ENCODE measurements at places on chromosomes 5 and 9. TPM values are rescaled to one million over a fixed set of nuclear protein-coding genes. Genes with fewer than 3 reads are reported as not detected.

DNA sequence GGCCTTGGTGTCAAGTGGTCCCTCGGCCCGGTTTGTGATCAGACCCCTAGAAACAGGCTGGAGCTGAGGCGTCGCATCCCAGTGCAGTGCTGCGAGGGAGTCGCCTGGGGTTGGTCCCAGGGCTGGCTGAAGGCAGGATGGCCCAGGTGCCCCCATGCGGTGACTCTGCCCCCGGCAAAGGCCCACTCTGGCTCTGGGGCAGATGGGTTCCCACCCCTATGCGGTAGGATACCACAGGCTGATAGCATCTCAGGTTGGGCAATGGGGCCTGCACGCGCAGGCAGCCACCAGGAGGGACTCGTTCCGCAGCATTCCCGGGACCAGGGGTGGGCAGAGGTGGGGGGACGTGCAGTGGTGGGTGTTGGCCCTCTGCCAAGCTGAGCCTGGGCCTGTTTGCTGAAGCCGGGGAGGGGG is 86.0 kb downstream of the RXRA start:
- DNase-seq: no peak

- DNase-seq: no peak
Measured at GRCh38 chr5:109388407-109388806, 21.4 kb downstream of the PJA2 start.

GRCh38 chr5:65334077-65334476 is 147.6 kb downstream of the ADAMTS6 start:
- no peak for DNase-seq

DNA sequence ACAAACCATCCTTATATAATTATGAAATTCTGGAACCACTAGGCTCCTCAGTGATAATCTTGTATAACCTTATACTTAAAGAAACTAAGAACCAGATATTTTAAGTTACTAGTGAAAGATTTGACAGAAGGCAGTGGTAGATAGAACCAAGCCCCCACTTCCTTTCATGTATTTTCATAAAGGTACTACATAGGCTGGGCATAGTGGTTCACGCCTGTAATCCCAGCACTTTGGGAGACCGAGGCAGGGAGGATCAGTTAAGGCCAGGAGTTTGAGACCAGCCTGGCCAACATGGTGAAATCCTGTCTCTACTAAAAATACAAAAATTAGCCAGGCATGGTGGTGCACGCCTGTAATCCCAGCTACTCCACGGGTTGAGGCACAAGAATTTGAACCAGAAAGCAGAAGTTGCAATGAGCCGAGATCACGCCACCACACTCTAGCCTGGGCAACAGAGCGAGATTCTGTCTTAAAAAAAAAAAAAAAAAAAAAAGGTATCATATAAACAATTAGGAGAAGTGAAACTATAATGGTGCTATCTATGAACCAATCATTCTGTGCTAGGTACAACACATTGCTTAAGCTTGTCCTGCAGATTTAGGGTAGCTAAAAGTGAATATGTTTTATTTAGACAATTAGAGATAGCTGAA is 27.9 kb upstream of the DTWD2 start:
- no peak for DNase-seq

- no peak for DNase-seq
Measured at GRCh38 chr9:114100536-114100935, 1.4 kb upstream of the KIF12 start.

DNA sequence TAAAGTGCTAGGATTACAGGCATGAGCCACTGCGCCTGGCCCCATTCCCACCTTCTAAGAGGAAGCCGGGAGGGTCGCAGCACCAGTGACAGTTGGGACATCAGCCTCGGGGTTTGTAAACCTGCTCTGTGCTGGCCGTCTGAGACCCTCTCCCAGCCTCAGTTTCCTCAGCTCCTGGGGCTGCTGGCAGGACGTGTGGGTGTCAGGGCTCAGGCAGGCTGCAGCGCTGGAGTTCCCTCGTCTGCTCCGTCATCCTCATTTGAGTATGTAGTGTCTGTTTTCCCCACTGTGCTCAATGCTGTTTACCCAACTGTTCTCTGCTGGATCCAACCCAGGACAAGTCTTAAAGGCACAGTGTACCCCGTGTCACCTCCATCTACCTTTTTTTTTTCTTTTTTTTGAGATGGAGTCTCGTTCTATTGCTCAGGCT is 2.0 kb upstream of the NINJ1 start:
- DNase-seq: no peak

GRCh38 chr5:63398346-63398745 is 563.9 kb downstream of the HTR1A start:
- no peak for DNase-seq

Gene AQP3
- total RNA-seq: 3.6 TPM

Gene TMEM232
- total RNA-seq: 3.8 TPM

All from chondrocyte (in vitro differentiated cells).